ENCODE measurements at places on chromosomes 1 and 21.

- no peak for DNase-seq
Measured at GRCh38 chr1:218339267-218339831, 5.8 kb upstream of the TGFB2 start.

GRCh38 chr1:34778381-34778780 lies 2.6 kb upstream of the GJB3 start:
- no peak for DNase-seq

DNA sequence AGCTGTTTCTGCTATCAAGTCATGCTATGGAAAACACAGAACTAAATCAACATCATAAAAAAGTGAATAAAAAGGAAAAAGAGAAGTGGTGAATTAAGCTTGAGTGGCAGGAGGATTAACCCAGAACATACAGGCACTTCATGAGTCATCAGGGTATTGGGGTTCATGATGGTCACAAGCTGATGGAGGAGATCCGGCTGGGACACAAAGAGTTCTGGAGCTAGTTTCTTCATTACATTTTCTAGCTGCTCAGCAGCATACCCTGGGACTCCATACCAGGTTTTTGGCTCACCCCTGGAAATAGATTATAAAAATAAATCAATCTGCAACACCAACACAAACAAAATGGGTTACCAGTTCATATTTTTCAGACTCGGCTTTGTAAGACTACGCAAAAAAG lies 42.5 kb upstream of the SYT2 start:
- DNase-seq: no peak

DNA sequence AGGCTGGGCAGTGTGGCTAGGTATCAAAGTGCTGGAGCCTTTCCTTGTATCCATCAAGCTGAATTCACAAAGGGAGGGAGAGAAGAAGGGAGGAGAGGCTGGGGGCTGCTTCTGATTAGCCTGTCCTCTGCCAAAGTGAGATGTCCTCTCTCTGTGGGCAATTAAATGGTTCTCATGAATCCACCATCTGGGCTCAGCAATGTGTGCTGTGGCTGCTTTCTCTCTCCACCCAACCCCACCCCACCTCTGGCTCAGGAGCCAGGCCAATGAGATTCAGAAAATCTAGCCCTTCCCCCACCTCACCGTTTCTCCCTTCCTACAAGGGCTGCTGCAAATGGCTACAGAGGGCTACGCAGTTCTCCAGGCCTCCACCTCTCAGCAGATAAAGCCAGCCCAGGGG lies 154.6 kb downstream of the TENT5C start:
- no peak for DNase-seq

DNA sequence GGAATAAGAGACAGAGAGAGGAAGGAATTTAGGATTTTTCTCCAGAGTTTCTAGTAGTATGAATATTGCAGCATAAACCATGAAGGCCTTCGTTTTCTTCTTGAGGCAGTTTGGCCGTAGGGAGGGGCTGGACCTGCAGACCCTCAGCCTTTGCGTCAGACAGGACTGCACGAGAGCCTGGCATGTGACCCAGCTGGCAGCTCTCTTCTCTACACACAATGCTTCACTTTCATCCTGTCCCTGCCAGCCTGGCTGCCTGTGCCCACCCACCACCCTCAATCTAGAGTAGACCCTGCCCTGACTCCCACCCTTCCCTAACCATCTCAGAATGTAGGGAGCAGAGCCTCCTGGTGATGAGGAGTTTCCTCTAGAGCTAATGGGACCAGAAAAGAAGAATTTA lies 1.6 kb downstream of the CA14 start:
- no peak for DNase-seq

GRCh38 chr1:85911742-85912141 lies 203.5 kb upstream of the ZNHIT6 start:
- no peak for DNase-seq

- peak; percentile 68 for DNase-seq
Measured at GRCh38 chr1:155261852-155262673, at the start of gene SCAMP3. Gene SCAMP3 (minus strand): TSS chr1:155262360. CDS start chr1:155262151, 209 bp downstream.

- no peak for DNase-seq
Measured at GRCh38 chr1:178739285-178740045, 14.4 kb downstream of the RALGPS2 start.

Data from stimulated activated CD8-positive, alpha-beta memory T cell treated with anti-CD3 and anti-CD28 coated beads, Interleukin-4, amount 100 ng/mL, for 4 hours (primary cell).